Muscle of leg (tissue), 16 donors: ENCODE measurements at places on chromosomes 12 and 14.

DNA sequence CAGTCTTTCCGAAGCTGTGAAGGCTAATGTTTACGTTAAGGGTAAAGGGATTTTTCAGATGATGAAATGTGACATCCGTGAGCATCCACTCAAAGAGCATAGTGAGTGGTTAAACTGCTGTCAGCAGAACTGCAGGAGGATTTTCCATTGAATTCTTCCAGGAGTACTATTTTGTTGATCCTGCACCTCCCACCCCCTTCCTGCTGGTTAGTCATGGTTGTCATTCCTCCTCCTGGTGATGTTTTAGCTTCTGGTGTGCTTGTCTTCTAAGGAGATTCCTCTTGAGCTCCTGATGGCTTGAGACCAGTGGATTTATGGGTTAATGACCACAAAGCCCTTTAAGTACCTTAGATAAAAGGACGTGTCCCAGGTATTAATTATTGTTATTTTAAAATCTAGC is 2.4 kb upstream of the GPRC5D start:
- no peak overlapping the region for H3K4me3 ChIP-seq
- no peaks in the 10 kb centered on the region for H3K27me3 ChIP-seq
- DNase-seq = no peak
- H3K36me3 ChIP-seq = no peaks in the 10 kb centered on the region
- H3K4me1 ChIP-seq = no peaks in the 10 kb centered on the region

GRCh38 chr14:86946446-86946845 is 1046.5 kb downstream of the GALC start:
- no peak for DNase-seq
- H3K4me3 ChIP-seq = no peak overlapping the region
- H3K36me3 ChIP-seq = no peaks in the 10 kb centered on the region
- H3K27me3 ChIP-seq = no peaks in the 10 kb centered on the region
- H3K4me1 ChIP-seq = no peaks in the 10 kb centered on the region

DNA sequence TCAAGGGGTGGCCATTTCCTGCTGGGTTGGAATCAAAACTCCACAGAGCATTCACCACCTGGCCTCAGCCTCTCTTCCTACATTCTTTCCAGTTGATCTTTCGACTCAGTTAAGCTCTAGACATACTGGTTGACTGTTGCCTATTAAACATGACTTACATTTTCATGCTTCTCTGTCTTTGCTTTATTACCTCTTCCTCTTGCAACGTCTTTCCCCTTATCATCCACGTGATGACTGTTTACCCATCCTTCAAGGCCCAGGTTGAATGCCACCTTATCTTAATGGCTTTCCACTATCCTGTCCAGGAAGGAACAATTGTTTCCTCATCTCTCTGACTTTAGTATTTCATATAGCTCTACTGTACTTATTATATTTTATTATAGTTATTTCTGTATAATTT is 24.4 kb upstream of the CCDC175 start:
- H3K27ac ChIP-seq = no peak overlapping the region
- H3K36me3 ChIP-seq = no peaks in the 10 kb centered on the region
- no peak overlapping the region for H3K4me3 ChIP-seq
- no peaks in the 10 kb centered on the region for H3K27me3 ChIP-seq
- no peaks in the 10 kb centered on the region for H3K4me1 ChIP-seq
- DNase-seq = no peak

DNA sequence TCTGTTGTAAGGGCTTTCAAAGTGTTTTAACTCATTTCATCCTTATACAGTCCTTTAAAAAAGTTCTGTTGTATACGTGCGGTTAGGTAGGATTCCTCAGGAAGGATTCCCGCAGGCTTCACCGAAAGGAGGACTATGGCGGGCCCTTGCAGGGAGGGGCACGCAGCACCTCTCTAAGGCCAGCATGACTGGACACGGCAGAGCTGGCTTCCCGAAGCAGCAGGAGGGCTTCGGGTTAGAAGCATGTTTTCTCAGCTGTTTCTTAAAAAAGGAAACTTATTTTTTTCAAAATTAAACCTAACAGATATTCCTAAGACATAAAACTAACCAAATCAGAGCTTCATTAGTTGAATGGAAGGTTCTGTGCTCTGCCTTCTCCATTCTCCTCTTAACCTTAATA is 21.3 kb downstream of the IQSEC3 start:
- no peak for DNase-seq
- H3K4me1 ChIP-seq = peaks cover 8% of the 10 kb centered on the region
- H3K4me3 ChIP-seq = no peak overlapping the region
- peaks cover 10% of the 10 kb centered on the region for H3K27me3 ChIP-seq
- H3K36me3 ChIP-seq = no peaks in the 10 kb centered on the region
- no peak overlapping the region for H3K27ac ChIP-seq

DNA sequence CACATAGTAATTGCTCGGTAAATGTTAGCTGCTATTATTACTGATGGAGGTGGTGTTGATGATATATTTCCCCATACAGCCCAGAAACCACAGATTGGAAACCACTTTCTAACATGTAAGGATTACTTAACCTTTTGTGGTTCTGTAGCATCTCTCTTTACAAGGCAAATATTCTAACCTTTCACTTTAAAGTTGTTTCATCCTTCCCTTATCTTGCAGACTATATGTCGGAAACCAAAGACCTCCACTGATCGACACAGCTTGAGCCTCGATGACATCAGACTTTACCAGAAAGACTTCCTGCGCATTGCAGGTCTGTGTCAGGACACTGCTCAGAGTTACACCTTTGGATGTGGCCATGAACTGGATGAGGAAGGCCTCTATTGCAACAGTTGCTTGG is 75.8 kb downstream of the FRMD6 start:
- no peak for DNase-seq
- H3K4me3 ChIP-seq = no peak overlapping the region
- H3K4me1 ChIP-seq = no peaks in the 10 kb centered on the region

GRCh38 chr14:79265366-79265946 is 945.8 kb downstream of the DIO2 start:
- H3K4me3 ChIP-seq = no peak overlapping the region
- no peaks in the 10 kb centered on the region for H3K4me1 ChIP-seq
- no peak overlapping the region for H3K27ac ChIP-seq
- H3K36me3 ChIP-seq = no peaks in the 10 kb centered on the region
- no peak for DNase-seq
